Mesendoderm (in vitro differentiated cells): ENCODE measurements at places on chromosomes 16 and 17.

- peak; percentile 90 for DNase-seq
Observed at GRCh38 chr16:19130852-19131824, 17.4 kb downstream of the ITPRIPL2 start.

DNA sequence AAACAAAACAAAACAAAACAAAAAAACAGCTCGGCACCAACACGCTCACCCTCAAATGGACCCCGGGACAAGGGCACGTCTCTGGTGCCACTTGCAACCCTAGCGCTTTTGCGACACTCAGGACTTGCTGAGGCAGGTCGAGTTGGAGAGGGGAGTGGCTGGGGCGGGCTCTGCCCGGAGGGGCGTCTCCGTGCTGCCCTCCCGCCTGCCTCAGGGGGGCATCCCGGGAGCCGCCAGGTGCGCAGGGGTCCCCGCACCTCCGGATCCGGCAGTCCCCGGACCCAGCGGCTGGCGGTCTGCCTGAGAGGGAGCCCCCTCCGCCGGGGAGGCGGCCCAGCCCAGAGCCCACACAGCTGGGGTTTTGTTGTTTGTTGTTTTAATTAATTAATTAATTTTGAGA is at the start of gene SLC52A1:
Gene SLC52A1, minus strand, starts transcription at position 112 of the 400 bp plus-strand sequence. CDS start 820 bp downstream, outside the sequence.
- no peak for DNase-seq

- DNase-seq: no peak
Observed at GRCh38 chr17:49383060-49383459, 21.0 kb upstream of the ZNF652 start.

DNA sequence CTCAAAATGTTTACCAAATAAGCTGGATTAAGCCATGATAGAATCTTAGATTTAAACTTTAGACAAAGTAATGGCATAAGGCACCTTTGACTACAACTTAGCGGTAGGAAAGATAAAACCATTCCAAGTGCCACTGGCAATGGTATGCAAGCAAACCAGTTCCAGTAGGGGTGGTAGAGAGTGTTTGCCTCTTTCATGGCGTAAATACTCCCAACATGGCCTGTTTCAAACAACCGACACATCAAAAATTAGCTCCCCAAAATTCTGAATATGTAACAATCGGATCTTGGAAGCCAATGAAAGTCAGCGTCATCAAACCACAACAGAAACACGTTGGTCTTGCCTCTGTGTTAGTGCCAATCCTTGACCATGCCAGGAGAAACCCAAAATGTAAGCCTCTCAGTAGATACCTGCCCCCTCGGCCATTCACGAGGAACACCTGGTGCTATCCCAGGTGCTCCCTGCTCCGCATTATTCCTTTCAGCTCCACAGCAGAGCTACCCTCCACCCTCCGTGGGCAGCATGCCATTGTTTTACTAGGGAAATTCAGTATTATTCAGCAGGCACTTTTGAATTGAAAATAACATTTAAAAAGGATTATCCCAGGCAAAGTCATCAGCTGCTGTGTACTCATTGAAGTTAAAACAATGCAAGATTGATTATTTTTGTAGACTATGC is 307.8 kb upstream of the CDH11 start:
- peak; percentile 11 for DNase-seq

DNA sequence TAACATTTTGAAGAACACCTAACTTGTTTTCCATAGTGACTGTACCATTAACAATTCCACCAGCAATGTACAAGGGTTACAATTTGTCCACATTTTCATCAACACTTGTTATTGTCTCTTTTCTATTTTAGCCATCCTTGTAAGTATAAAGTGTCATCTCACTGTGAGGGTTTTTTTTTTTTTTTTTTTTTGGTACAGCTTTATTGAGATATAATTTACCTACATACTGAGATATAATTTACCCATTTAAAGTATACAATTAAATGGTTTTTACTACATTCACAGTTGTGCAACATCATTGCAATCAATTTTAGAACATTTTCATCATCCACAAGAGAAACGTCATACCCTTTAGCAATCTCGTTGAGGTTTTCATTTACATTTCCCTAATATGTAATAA is 17.9 kb upstream of the TMIGD1 start:
- no peak for DNase-seq

- DNase-seq: no peak
Observed at GRCh38 chr16:73192232-73192894, 144.4 kb upstream of the ZFHX3 start.

GRCh38 chr17:35051183-35051578 is 12.3 kb downstream of the RFFL start:
- no peak for DNase-seq

DNA sequence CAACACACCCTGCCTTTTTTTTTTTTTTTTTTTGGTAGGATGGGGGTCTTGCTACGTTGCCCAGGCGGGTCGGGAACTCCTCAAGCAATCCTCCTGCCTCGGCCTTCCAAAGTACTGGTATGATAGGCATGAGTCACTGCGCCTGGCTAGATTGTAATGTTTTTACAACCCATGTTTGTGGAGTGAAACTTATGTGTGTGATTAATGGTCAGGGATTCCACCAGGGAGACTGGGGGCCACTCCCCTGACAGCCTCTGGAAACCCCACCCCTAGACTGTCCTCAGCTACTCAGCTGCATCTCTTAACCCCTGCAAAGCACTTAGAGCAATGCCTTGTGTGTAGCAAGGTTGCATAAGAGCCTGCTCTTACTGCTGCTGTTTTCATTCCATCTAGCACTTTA is 220.5 kb downstream of the PARN start:
- DNase-seq: no peak

- peak; percentile 49 for DNase-seq
Observed at GRCh38 chr17:63275318-63275970, 170.7 kb downstream of the CYB561 start.

DNA sequence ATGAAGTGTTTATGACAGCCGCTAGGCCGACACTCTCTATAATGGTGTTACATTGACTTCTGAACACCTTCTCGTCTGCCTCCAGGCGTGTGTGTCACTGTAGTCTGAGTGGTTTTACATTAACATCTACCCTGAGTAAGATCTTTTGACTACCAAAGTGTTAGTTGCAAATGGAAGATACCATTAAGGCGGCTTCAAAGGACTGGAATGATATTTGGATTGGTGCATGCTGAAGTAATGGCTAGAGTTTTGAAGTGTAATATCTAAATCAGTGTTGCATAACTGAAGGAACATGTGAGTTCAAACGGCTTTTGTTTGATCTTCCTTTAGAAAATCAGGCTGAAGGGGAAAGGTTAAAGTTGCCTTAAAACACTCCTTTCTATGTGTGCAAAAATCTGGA is 52.2 kb downstream of the BCAS3 start:
- peak; percentile 8 for DNase-seq

DNA sequence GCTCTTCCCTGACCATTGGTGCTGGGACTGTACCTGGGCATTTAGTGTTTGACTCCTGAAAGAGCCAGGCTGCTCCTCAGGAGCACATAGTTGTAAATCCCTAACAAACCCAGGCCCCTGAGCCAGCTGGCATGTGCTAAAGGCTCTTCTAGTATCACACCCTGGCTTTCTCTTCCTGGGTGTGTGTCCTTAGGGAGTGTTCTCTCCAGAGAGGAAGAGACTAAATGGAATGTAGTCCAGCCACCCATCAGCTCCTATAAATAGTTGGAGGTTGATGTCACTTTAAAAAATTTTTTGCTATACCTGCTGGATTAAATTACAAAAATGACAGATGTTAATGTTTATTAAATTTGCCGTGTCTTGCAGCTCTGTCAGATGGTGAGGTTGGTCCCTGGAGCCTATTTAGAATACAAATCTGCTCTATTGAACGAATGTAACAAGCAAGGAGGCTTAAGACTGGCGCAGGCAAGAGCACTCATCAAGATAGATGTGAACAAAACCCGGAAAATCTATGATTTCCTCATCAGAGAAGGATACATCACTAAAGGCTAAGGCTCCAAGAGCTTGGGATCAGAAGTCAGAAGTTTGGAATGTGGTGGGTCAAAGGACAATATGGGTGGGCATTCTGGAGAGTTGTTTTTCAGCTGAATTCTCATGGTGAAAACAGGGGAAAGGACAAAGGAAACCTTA is 13.1 kb upstream of the DUSP14 start:
- DNase-seq: peak; percentile 44

- no peak for DNase-seq
Observed at GRCh38 chr16:57649846-57650245, 18.3 kb upstream of the ADGRG3 start.

- DNase-seq: no peak
Observed at GRCh38 chr16:81477697-81478693, 33.4 kb downstream of the CMIP start.

GRCh38 chr17:49260011-49260816 is 29.6 kb upstream of the PHOSPHO1 start:
- peak; percentile 92 for DNase-seq
